Naive thymus-derived CD4-positive, alpha-beta T cell (primary cell): ENCODE measurements at places on chromosomes 2 and 18. TPM values are rescaled to one million over a fixed set of nuclear protein-coding genes. Genes with fewer than 3 reads are reported as not detected.

The NAT8 gene
- total RNA-seq: not detected in 2 replicates

The MC2R gene
- total RNA-seq: not detected

The TRIB2 gene
- total RNA-seq: 57.9 and 63.1 TPM in 2 replicates

The FRZB gene
- not detected for total RNA-seq

The COL3A1 gene
- total RNA-seq: not detected

The C1D gene
- 15.7 TPM for total RNA-seq

The SERPINB7 gene
- total RNA-seq: not detected

The C2orf80 gene
- not detected for total RNA-seq

The CDK15 gene
- total RNA-seq: not detected

The KCNE4 gene
- total RNA-seq: not detected

The TMEFF2 gene
- total RNA-seq: not detected

The YES1 gene
- total RNA-seq: 14.7 TPM

The MREG gene
- total RNA-seq: 6.1 TPM

The CCBE1 gene
- total RNA-seq: not detected

The AGPS gene
- total RNA-seq: 59.3 and 60.4 TPM in 2 replicates

The ASB18 gene
- not detected for total RNA-seq

The AMER3 gene
- total RNA-seq: not detected

The CGREF1 gene
- total RNA-seq: 0.54 TPM

The ROCK2 gene
- 18.7 TPM for total RNA-seq

- no peak for DNase-seq
Observed at GRCh38 chr2:230589497-230590015, 123.1 kb upstream of the CAB39 start.

DNA sequence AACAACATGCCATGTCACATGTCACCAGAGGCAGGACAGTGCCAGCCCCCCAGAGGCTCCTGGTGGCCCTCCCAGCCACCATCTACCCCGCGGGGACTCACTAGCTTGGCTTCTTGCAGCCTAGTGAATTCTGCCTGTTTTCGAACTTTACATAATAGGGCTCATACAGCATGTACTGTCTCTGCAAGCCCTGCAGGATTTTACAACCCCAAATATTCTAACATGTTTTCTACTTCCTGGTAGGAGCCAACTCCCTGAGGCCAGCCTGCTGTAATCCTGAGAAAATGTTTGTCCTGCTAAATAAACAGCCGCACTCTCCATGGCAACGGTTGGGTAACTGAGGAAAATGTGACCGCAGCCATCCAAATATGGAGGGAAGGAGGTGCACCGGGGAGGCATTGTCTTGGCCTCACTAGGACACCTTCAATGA lies 2.7 kb downstream of the PER2 start:
- DNase-seq: no peak

GRCh38 chr2:8438476-8438875 lies 243.4 kb upstream of the ID2 start:
- no peak for DNase-seq

- no peak for DNase-seq
Observed at GRCh38 chr2:231689124-231689893, 19.0 kb upstream of the PTMA start.

GRCh38 chr2:17228461-17228860 lies 289.8 kb downstream of the RAD51AP2 start:
- no peak for DNase-seq

- no peak for DNase-seq
Observed at GRCh38 chr2:74887960-74888700, 54.2 kb downstream of the HK2 start.

DNA sequence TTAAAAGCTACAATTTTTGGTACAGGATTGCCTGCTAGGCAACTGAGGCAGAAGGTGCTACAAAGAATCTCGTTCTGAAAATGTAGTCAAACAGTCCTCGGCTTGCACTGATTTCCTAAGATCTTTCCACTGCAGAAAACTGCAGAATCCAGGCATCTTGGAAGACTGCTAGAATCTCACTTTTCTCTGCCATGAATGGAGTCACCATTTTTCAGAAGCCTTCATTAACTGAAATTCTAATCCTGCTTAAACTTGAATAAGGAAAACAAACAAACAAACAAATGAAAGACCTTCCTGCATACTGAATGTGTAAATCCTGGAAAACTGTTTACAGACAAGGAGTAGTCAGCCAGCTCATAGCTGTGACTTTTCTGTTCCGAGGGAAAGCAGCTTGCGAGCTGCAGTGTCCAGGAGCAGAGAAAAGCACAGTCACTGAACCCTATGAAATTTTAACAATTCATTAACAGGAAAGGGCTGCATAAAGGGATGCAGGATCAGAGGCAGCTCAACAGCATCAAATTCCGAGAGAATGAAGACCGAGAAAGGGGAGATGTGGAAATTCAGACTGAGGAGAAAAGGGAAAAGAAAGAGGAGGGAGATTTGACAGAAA lies 210.5 kb upstream of the PIK3C3 start:
- DNase-seq: no peak

DNA sequence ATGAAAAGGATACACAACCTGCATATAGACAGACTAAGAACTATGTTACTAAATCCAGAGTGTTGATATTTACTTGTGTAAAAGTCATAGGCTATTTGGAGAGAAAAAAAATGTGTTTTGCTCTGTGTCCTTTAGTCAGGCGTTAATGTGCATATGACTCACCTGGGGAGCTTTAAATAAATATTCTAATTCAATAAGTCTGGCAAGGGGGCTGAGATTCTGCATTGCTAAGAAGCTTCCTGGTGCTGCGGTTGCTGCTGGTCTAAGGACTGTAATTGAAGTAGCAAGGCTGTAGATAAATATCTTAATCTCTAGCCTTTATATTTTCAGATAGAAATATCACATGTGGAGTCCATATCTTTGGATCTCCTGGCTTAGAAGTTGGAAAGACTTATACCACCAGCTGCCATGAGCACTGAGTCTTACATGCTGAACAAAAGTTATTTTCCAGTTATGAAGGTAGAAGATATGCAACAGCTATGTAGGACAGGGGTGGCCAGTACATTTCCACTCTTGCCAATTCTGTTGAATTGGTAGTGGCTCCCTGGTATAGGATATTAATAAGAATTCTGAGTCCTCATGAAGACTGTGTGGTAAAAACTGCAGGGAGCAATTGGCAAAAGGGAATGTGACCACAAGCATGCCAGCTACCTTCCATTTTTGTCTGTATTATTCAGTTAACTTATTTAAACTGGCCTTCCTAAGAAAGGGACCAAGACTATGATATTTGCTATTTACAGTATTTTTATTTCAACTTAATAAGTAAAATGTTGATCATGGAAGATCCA lies 4.8 kb downstream of the SPAG16 start:
- DNase-seq: no peak

DNA sequence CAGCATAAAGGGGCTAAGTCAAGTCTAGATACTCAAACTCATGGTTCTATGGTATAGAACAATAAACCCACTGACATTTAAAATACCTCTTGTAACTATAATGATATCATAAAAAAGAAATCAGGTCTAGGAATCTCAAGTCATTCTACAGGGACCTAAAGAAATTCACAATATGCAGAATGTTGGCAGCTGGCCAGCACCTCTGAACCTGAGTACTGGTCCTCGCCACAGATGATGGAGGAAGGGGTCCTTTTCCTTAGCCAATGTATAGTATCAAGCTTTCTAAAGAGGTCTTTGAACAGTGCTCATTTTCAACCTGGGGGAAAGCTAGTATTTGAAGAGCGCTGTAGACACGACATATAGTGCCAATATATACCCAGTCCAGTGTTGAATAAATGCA lies 108.4 kb upstream of the ITGB6 start:
- DNase-seq: no peak

GRCh38 chr2:232869138-232870017 lies 686 bp upstream of the SNORC start:
- no peak for DNase-seq

GRCh38 chr2:28747714-28748113 lies 3.9 kb upstream of the PPP1CB start:
- no peak for DNase-seq

DNA sequence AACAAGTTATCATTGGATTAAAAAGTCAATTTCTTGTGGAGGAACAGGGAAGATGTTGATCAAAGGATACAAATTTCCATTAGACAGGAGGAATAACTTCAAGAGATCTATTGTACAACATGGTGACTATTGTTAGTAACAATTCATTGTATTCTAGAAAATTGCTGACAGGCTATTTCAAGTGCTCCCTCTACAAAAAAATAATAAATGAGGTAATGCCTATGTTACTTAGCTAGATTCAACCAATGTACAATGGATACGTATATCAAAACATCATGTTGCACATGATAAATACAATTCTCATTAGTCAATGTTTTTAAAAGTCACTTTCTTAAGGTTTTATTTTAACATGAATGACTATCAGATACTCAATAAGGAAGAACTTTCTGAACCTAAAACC lies 33.5 kb downstream of the TFCP2L1 start:
- no peak for DNase-seq

DNA sequence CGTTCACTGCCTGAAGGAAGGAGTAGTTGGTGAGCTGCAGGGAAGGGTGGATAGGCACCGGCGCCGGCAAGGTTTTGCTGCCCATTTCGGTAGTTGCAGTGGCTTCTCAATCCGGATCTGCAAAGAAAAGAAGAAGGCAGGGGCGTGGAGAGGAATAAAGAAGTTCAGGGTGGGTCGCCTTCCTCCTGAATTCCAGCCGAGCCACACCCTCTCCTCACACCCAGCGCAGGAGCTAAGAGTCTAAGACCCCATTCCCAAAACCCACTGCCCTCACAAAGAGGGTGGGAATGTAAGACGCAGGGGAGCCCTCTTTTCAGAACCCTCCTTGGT lies 4.7 kb downstream of the OSR1 start:
- DNase-seq: no peak

DNA sequence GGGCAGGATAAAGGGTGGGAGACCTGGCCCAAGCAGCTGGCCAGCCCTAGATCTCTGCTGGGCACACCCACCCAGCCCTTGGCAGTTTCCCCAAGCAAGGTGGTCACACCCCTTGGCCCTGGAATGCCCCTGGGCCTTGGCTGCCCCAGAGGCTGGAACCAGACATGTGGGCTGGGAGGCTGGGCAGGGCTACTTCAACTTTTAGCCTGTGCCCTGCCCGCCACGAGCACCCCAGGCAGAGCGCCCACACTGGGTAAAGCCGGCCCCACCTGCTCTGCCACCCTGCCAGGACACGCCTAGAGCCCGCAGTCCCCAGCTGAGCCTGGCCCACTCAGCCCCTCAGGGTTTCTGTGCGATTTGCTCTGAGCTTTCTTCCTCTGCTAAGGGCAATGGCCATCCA lies 119.7 kb upstream of the SMAD2 start:
- no peak for DNase-seq

DNA sequence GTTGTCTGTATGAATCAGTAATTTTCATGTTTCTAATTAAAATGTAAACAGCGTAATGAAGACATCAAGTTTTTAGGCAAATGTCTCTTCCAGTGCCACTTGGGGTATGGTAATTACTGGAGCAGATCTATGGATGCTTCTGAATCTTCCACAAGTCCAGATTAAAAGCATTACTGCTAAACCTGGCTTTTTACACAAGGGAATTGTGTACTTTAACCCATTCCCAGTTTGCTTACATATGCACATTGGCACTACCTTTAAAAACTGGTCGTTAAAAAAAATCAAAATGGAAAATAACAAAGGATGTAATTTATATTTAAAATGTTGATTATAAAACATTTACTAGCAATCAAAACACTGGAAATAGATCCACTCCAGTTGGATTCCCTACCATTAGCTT lies 19.7 kb downstream of the FIGN start:
- no peak for DNase-seq

GRCh38 chr18:9081940-9082339 lies 20.6 kb upstream of the NDUFV2 start:
- peak; percentile 46 for DNase-seq

- no peak for DNase-seq
Observed at GRCh38 chr2:109211315-109211714, 82.3 kb downstream of the SH3RF3 start.

- DNase-seq: no peak
Observed at GRCh38 chr2:235903782-235904584, 264.2 kb downstream of the GBX2 start.

DNA sequence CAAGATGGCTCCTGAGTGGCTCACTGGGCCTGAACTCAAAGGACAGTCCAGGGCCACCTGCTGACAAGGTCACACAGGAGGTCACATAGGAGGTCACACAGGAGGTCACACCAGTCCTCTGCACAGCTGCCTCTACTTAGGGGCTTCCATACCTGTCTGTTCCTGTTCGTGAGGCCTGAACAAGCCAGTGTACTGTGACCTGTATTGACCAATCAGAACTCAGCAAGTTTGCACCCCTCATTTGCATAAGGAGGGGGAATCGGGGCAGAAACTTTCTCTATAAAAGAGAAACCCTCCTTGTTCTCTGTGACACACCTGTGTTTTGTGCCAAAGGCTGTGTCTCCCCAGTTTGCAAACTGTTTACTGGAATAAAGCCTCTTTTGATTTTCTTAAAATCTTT lies 478.9 kb downstream of the EIPR1 start:
- no peak for DNase-seq

GRCh38 chr2:72149556-72150156 lies 2.0 kb upstream of the CYP26B1 start:
- DNase-seq: no peak

GRCh38 chr2:203678971-203679370 lies 27.5 kb upstream of the CD28 start:
- no peak for DNase-seq

- no peak for DNase-seq
Observed at GRCh38 chr2:179581605-179582004, 279.8 kb downstream of the ZNF385B start.
